GM12891 (cell line): ENCODE measurements at places on chromosomes 7 and 10.
A peak's percentile ranks its signal among the peaks of the same experiment; 100 is the strongest.

- DNase-seq, result no peak
Measured at GRCh38 chr10:49116509-49117375, 1.4 kb upstream of the VSTM4 start.

GRCh38 chr10:67812007-67812406, 26.0 kb downstream of the DNAJC12 start:
- DNase-seq, result no peak

- no peak for DNase-seq
Measured at GRCh38 chr10:26318672-26319071, 102.1 kb downstream of the GAD2 start.

DNA sequence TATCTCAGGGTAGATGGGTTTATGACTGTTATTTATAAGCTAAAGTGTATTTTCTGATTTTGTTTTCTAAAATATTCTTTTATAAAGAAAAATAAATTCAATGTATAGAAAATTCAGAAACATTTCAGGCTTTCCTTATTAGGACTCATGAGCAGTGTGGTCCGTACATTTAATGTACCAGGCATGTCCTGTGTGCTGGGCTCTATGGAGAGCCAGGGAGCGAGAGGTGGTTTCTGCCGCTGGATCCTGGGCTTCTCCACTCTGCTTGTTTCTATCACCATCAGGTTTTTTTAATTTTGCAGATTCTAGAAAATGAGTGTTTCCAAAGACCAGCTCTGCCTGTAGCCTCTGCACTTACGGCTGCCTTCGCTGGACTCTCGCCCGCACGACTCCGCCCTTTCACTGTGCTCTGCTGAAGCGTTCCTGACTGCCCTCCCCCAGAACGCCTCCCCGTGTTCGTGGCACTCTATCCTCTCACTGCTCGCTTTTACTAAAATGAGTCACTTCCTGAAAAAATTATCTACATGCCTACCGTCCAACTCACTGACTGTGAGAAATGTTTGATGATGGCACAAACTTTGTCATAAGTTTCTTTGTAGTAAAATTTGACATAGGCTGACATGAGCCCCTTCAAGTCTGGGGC, 188.5 kb downstream of the ZMYND11 start:
- DNase-seq, result peak; percentile 69

DNA sequence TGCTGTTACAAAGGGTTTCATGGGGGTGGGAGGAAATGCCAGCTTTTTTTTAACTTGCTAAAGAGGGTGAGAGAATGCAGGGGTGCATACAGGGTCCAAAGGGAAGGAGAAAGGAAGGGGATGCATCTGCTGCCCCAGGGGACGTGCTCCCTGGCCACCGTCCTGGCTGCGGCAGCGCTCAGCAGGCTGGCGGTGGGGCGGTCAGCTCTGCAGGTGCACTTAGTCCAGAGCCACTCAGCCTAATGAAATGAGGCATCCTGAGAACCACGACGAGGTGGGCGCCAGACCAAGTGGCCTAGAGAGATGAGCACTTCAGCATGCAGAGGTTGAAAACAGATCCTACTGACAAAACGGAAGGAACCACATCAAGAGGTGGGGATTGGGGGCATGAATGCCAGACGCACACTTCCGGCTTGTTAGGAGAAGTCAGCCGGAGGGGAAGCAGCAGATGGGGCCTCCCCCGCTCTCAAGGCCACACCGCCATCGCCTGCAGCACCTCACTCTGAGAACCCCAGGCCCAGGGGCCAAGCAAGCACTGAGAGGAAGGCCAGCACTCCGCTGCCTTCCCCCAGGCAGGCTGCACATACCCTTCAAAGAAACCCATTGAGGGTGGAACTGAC, 94.5 kb downstream of the MAD1L1 start:
- DNase-seq, result peak; percentile 95

- no peak for DNase-seq
Measured at GRCh38 chr10:21281765-21282484, 243.6 kb downstream of the SKIDA1 start.

GRCh38 chr10:129716211-129716681, 247.8 kb downstream of the EBF3 start:
- DNase-seq, result no peak

GRCh38 chr7:77425101-77426051, 9.2 kb upstream of the GSAP start:
- DNase-seq, result no peak

DNA sequence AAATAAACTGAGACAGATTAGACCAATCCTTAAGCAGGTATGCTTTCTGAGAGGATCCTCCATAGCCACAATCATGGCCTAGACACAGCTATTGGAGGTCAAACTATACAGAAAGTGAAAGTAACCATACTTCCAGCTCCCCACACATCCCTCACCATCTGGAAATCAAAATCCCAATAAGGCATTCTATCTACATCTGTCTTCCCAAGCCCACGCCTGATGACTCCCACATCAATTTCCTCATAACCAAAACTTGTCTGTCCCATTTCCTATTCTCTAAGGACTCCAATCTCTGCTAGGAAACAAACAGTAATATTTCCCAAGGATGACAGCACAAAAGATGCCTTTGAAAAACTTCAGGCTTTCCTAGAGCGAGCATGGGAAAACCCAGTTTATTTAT, 247.3 kb upstream of the HPS1 start:
- DNase-seq, result no peak

- peak; percentile 24 for DNase-seq
Measured at GRCh38 chr10:3902054-3902808, 117.2 kb upstream of the KLF6 start.

DNA sequence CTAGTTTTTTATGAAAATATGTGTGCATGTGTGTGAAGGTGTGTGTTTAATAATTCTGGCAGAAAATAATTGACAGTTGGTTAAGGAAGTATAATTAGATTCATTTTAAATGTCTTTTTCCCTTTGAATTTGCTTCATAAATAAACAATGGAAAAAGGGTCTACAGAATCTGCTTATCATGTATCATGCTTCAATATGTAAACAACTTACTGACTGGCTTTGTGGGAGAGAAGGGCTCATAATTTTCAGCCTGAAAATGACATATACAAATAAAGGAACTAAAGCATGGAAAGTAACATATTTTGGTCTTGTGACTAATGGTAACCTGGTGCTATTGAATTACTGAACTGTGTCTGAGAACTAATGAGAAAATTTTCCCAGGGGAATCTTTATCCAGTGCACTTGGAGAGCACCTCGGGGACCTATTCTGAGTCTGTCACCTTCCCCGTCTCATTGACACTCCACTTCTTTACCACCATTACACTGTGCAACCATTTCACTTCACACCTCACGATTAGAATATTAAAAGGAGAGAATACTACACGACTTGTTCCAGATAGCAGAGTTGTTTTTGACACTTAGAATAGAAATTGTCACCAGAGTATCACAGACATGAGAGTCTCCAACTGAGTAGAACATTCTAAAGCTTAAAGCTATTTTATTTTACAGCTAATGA, 298.6 kb downstream of the TFEC start:
- no peak for DNase-seq

GRCh38 chr7:157693521-157694375, 356.9 kb downstream of the DNAJB6 start:
- DNase-seq, result no peak

DNA sequence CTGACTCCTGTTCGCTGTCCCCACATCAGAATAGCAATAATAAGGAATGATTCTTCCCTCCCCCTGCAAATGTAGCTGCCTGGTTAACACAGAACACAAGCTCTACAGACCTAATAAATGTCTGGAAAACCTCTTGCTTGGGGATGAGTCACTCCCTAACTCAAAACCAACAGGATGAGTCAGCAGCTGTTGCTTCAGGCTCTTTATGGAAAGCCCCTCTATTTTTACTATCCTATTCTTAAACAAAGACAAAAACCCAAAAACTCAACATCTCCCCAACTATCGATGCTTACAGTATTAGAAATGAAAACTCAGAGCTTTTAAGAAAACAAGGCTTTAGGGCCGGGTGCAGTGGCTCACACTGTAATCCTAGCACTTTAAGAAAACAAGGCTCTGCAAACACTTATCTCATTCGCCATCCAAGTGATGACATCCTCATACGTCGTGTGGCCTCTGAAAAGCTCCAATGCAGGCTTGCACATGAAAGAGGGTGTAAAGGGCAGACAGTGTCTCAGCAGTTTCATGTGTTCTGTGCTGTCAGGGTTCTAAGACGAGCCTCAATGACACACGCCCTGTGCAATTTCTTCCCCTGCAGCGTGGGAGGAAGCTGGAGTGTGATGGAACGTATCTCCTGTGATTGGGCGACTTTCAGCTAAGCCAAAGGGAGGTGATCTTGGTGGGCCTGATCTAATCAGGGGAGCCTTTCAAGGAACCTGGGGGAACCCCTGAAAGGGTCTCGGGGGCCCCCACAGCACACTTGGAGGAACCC, 70.1 kb downstream of the AMZ1 start:
- no peak for DNase-seq

DNA sequence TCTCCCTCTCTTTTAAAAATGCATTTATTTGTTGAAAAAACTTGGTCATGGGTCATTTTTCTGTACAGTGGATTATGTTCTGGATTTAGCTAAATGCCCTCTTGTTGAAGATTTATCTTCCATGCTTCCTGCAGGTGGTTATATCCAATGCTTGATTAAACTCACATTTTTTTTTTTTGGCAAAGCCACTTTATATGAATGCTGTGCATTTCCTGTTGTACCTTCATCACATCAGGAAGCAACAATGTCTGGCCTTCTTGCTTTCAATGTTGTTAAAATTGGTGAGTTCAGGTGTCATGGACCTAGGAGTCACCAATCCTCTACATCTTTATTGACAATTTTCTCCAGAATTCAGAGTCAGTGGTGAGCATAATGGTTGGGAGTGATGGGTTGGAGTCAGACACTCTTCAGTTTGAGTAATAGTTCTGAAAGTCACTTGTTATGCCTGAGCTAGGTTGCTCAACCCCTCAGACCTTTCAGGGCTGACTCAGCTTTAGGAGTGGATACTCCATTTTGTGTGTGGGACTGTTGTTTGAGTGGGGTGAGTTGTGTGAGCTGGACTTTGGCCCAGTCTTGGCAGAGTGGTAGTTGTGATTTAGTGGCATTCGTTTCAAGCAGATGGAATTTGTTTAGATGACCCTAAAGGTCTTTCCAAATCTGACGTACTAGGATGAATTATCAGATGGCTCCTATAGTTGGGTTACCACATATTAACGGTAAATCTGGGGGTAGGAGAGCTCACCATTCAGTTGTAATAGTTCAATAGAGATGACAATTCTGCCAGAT, 213.5 kb upstream of the ZNF32 start:
- DNase-seq, result no peak

DNA sequence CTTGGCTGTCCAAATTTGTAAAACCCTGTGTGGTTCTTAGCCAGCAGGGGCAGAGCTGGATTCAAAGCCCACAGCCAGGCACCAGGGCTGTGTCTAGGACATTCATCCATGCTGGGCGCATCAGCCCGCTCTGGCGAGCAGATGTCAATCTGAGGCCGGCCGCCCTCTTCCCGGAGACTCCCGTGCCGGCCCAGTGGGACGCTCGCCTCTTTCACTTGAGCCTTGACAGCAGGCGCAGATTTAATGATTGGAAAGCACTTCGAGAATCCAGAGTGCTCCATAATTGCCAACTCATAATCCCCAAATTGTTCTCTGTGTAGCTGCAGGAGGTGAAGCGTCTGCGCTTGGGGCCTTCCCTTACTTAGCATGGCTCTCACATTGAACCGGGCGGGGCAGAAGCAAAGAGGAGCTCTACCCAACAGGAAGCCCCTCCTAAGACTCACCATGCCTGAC, 36.7 kb downstream of the SLIT1 start:
- no peak for DNase-seq

GRCh38 chr7:84412161-84412969, 217.8 kb upstream of the SEMA3A start:
- DNase-seq, result no peak

GRCh38 chr7:137820156-137820555, 26.6 kb downstream of the DGKI start:
- no peak for DNase-seq

DNA sequence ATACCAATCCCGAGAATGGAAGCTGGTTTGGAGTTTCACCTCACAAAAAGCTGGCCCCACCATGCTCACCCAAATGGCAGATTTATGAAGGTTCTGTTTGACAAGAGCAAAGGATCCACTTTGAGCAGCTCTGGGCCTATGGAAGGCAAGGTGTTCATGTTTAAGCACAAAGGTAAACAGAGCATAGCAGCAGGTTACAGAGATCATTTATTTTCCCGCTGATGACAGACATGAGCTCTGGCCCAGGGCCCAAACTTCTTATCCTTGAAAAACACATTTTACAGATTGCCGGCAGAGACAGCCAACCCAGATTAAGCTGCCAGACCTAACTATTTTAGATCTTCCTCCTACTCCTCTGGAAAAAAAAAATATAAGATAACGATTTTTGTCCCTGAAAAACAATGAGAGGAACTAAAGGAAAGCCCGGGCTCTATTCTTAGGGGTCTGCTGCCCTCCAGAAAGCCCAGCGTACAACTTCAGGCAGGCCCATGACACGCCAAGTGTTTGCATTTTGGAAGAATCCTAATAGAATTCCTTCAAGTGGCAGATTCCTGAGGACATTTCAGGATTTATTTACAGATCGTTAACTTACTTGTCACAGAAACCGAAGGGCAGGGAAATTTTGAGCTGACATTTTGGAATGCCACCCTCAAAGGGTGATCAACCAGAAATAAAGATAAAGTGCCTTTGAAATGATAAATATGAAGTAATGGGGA, 40.0 kb downstream of the SYPL1 start:
- no peak for DNase-seq

GRCh38 chr10:121771966-121772365, 155.9 kb downstream of the ATE1 start:
- DNase-seq, result no peak

GRCh38 chr7:134931487-134931886, 54.8 kb upstream of the AGBL3 start:
- DNase-seq, result no peak

DNA sequence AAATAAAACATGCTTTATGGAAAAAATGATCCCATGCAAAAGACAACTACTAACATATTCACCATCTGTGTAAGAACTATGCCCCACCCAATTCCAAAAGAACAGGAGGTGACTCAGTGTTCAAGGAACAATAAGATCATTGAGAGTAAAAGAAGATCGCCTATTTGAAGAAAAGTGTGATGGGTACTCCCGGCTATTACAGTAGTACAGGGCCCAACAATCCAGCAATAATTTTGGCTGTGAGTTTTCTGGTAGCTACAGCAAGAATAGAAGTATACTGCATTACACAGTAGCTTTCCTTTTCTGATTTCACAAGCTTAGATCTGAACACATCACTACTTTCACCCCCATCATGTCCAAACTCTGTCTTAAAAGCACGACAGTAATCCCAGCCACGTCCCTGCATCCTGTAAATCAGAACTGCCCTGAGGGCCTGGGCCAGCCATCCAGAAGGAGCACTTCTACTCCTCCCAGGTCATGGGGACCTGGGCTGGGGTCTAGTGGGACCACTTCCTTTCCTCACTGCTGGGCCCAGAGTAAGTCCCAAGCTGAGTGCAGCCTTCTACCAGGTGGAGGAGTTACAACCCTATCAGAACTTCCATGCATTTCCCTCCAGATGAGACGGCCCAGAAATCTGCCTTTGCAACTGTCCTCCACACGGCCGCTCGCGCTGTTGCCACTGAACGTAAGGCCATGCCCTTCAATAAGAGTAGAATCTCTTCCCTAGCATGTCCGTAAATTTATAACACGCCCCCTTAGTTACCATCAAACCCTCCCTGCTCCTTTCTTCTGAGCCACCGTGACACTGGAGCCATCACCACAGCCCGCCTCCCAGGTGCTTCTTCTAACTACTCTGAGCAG, 7.9 kb downstream of the ESYT2 start:
- DNase-seq, result no peak
